ENCODE measurements at places on chromosomes 16 and 17. TPM values are rescaled to one million over a fixed set of nuclear protein-coding genes. Genes with fewer than 3 reads are reported as not detected.

Gene GRAPL
- total RNA-seq: not detected

Gene CSF3
- total RNA-seq: 17.7 TPM

Gene WFIKKN1
- total RNA-seq: not detected

Gene RASL10B
- total RNA-seq: 0.11 TPM

Gene WNK4
- total RNA-seq: 2.1 TPM

Gene GPRC5B
- total RNA-seq: not detected

Gene SLC25A19
- total RNA-seq: 14.7 TPM

Gene TAOK2
- total RNA-seq: 28.7 TPM

Gene SPNS2
- 0.08 TPM for total RNA-seq

Gene MVD
- total RNA-seq: 238 TPM

Gene ULK2
- 16.6 TPM for total RNA-seq

Gene PLK1
- total RNA-seq: 22.1 TPM

Gene CEMP1
- not detected for total RNA-seq

Gene PIGS
- 39.9 TPM for total RNA-seq

Gene KRT26
- not detected for total RNA-seq

Gene SCARF1
- total RNA-seq: 0.16 TPM

Gene MLLT6
- total RNA-seq: 20.5 TPM

Gene CFAP97D1
- total RNA-seq: not detected

Gene ALDH3A1
- total RNA-seq: 1.6 TPM

Gene MEIOC
- not detected for total RNA-seq

Gene TEX14
- not detected for total RNA-seq

Gene GNAO1
- total RNA-seq: not detected

Gene HSPB9
- total RNA-seq: not detected

Gene CCDC43
- 28.4 TPM for total RNA-seq

Gene GPRC5C
- 9.1 TPM for total RNA-seq

All from hair follicular keratinocyte (primary cell).